ENCODE measurements at places on chromosomes 1 and 21.

GRCh38 chr1:11571906-11572616, 82.2 kb downstream of the FBXO2 start:
- DNase-seq, result no peak

- no peak for DNase-seq
Measured at GRCh38 chr21:33870768-33871167, 44.8 kb downstream of the ATP5PO start.

DNA sequence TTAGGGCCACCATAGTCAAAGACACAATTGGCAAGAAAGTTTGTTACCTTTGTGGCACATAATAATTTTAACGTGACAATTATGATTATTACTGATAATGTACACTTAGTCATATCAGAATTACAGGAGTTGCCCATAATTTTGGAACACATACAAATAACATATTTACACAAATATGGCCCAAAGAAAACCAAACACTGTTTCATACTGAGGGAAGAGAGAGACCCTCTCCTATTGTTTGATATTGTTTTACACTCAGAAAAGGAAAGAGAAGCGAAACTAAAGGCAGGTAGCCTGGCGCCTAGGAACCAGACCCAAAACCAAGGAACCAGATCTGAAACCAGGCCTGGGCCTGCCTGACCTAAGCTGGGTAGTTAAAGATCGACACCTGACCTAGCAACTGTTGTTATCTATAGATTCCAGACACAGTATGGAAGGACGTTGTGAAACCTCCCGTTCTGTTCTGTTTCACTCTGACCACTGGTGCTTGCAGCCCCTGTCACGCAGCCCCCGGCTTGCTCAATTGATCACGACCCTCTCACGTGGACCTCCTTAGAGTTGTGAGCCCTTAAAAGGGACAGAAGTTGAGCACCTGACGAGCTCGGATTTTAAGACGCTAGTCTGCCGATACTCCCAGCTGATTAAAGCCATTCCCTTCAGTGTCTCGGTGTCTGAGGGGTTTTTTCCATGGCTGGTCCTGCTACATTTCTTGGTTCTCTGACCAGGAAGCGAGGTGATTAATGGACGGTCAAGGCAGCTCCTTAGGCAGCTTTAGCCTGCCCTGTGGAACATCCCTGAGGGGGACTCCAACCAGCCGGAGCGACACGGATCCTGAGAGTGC, 27.9 kb downstream of the C1orf115 start:
- DNase-seq, result no peak

DNA sequence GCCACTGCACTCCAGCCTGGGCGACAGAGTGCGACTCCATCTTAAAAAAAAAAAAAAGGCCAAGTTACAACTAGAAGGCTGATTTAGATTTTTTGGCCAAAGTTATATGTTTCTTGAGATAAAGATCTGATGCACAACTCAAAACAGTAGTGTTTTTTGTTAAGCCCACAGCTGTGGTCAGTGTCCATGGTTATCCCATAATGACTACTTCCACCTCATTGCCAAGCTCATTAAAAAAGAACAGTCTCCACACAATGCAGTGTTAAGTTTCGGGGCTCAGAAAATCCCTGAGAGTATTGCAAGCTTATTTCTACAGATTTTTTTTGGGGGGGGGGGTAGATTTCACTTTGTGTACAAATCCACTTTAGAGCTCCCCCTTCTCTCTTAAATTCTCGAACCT, 120.5 kb downstream of the RUNX1 start:
- no peak for DNase-seq

- peak; percentile 25 for DNase-seq
Measured at GRCh38 chr1:41812051-41812450, 106.7 kb downstream of the HIVEP3 start.

GRCh38 chr1:43054961-43055360, 96.3 kb upstream of the SLC2A1 start:
- DNase-seq, result no peak

DNA sequence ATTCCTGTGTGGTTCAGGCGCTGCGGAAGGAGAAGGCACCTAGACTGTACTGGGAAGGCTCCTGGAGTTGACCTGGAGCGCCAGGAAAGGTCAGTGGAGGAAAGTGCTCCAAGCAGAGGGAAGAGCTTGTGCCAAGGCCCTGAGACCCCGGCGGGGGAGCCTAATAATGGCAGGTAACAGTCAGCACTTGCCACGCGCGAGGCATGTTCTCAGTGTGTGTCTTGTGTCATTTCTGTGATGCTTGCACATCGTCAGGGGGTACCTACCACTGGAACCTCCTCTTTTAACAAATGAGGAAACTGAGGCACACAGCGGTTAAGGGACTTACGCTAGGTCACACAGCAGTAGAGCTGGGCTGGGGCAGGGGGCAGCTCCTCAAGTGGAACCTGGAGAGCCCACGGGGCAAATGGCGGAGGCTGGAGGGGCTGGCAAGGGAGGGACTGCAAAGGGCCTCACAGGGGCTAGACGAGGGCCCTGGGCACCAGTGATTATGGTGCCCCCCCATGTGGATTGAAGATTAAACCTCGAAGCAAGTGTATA, 976 bp upstream of the BMP8B start:
- no peak for DNase-seq

DNA sequence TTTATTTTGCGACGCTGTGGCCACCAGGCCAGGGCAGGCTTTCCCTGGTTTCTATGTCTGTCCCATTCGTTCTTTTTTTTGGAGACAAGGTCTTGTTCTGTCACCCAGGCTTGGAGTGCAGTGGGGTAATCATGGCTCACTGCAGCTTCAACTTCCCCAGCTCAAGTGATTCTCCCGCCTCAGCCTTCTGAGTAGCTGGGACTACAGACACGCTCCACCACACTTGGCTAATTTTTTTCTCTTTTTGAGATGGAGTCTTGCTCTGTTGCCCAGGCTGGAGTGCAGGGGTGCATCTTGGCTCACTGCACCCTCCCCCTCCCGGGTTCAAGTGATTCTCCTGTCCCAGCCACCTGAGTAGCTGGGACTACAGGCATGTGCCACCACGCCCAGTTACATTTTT, 43.4 kb upstream of the WNT4 start:
- no peak for DNase-seq

DNA sequence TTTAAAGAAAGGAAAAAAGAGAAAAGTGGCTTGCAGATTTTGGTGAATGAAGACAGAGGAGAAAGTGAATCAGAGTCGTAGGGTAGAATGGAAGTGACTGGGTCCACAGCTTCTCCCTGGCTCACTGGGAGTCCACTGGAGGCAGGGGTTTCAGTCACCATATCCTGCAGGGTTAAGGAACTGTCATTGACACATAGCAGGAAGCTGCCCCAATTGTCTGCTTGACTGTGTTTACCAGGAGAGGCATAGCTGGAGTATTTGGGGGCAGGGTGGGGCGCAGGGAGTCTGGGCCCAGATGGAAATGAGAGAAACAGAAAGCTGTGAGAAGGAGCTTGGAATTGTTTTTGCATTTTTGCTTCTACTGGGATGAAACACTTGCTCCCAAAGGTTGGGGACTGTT, 228.8 kb upstream of the CSF3R start:
- no peak for DNase-seq

DNA sequence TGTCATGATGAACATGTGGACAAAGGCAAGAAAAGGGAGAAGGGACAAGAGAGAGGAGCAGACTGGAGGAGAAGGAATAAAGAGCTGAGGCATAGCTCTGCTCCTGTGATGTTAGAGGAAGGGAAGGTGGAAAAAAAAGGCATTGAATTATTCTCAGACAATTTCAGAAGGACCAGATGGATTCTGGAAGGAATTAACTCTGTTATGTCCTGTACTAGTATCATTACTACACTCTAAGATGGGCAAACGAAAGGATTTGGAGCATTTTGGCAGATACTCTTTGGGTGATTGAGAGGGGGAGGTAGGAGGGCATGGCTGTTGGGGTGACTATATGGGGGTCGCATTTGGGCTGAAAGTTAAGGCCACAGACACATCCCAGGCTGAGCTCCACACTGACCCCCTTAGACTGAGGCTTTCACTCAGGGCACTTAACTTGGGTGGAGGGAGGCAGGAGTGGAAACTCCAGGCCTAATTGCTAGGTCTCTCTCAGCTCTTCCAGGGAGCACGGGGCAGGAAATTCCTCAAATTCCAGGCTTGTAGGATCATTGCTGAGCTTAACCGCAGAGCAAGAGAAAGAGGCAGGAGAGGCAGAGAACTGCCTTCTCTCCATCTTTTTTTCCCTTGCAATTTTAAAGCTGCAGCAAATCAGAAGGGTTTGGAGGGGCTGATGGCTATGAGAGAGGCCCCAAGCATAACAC, 25.9 kb downstream of the KIRREL1 start:
- DNase-seq, result no peak

GRCh38 chr1:224450159-224450558, 15.6 kb upstream of the WDR26 start:
- DNase-seq, result no peak

DNA sequence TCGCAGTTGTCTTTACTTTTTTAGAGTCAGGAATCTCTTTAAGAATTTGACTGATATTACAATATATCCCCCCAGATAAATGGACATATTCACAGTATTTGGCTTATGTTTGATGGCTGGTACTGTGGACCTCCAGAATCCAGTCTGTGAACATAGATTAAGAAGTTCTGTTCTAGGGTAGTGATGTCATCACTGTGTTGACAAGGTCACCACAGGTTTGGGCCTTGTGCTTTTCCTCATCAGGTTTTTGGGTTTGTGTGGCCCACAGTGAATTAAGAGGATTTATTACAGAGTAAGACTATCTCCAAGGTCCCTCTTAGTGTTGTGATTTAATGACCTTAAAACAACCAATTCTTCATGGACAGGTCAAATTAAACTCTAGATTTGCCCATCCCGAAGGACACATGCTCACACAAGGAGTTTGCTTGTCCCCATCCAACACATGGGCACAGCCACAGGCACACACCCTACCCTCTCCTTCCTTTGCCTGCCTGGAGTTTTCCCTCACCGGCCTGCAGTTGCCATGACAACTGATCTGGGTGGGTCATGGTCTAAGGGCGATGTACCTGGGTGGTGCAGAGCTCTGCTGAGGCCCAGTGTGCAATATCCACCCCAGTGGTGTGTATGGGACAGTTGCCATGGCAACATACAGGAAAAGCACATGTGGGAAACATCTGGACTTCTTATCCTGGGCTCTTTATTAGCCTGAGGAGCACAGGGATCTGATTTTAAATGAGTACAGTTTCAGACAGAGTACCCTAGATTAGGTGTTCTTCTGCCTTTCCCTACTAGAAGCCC, 98.6 kb downstream of the NAV1 start:
- no peak for DNase-seq

GRCh38 chr1:240242601-240243144, 151.0 kb downstream of the FMN2 start:
- no peak for DNase-seq

DNA sequence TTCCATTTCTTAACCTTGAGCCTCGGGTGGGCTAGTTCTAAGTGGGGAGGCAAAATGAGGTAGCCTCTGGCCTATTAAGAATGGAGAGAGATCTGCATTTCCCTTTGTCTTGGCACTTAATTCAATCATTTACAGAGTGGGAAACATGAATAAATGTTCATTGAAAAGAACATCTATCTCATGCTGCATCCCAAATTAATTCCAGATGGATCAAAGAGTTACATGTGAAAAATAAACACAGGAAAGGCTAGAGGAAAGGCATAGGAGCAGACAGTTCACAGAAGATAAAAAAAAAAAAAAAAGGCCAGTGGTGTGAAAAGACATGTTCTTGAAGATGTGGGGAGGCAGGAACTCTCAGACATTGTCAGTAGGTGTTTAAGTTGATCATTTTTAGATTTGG, 35.7 kb upstream of the EPS8L3 start:
- DNase-seq, result no peak

DNA sequence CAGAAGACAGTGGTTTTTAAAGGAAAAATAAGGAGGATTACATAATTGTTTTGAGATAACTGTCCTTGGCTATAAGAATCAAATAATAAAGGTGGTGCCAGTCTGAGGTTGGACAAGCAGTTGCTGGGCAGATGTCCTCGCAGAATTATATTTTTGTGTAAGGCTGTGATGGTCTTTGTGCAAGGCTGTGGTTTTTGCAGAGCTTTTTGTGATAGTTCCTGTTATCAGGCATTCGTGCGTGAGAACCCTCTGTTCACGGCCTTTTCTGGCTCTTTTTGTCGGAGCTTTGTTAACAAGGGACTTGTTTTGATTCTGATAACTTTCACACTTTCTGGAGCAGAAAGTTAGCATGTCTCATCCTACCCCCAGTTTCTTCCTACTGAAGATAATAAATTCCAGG, 33.4 kb downstream of the SH3BP5L start:
- DNase-seq, result no peak

DNA sequence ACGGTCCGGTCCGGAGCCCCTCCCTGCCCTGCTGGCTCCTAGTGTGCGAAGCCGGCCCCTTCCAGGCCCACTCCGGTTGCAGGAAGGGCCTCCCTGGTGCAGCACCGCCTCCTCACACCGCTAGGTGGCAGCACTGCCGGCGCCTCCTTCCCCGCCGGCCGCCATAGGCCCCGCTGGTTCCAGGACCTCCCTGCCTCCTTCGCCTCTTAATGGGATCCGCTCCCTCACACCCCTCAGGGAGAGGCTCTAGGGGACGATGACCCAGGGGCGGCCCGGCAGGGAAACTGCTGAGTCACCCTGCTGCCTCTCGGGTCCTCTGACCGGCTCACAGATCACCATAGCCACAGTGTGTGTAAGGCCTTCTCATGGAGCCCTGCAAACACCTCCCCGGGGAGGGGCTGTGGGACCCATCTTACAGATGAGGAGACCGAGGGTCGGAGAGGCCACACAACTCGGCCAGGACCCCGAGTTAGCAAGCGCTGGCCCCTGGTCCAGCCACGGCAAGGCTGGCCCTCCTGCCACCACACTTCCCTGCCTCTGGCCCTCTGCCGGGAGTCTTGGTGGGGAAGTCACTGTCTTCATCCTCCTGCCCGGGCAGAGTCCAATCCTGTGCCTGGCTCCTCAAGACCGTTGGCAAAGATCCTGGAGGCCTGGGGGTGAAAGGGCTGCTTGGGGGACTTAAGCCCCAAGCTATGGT, 1.6 kb upstream of the AJAP1 start:
- DNase-seq, result no peak

DNA sequence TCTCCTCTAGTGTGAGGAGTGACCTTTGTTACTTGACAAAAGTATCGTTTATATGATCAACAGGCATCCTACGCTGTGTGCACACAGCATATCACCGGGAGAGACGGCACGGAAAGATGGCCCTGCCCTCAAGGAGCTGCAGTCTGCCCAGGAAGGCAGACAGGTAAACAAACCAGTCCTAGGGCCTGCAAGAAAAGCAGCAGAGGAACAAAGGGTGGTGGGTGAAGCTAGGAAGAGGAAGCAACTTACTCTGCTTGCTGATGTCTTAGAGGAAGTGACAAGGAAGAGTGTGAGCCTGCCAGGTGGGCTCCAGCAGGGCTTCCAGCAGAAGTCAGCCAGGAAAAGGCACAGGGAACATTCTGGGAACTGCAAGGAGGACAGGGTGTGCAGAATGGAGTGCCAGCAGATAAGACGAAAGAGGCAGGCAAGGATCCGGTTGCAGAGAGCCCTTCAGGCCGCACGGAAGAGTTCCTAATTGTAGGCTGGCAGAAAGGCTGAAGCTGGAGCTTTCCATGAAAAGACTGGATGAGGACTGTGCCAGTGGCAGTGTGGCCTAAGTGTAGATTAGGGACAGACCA, 106.7 kb downstream of the SLC45A1 start:
- no peak for DNase-seq

GRCh38 chr1:18536915-18537314, 56.2 kb downstream of the KLHDC7A start:
- no peak for DNase-seq

Measured in DMS 273 treated with DMSO at 0.1 percent for 48 hours (cell line).